Endothelial cell (in vitro differentiated cells): ENCODE measurements at places on chromosomes 1 and 21. TPM values are rescaled to one million over a fixed set of nuclear protein-coding genes. Genes with fewer than 3 reads are reported as not detected.

DNA sequence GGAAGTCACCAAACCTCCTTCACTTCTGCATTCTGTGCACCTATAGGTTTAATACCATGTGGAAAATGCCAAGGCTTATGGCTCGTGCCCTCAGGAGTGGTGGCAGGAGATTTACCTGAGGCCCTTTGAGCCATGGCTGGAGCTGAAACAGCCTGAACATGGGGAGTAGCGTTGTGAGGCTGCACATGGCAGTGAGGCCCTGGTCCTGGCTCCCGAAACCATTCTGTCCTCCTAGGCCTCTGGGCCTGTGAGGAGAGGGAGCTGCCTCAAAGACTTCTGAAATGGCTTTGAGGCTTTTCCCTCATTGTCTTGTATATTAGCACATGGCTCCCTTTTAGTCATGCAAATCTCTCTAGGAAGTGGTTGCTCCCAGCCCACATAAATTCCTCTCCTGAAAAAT is 20.6 kb downstream of the PTGFR start:
- peaks cover 6% of the 10 kb centered on the region for H3K4me1 ChIP-seq
- H3K27me3 ChIP-seq: peaks cover 3% of the 10 kb centered on the region
- no peak overlapping the region for H3K4me3 ChIP-seq
- H3K36me3 ChIP-seq: peaks cover 21% of the 10 kb centered on the region
- no peak for DNase-seq

- H3K27me3 ChIP-seq: peaks cover 5% of the 10 kb centered on the region
- no peak overlapping the region for H3K4me3 ChIP-seq
- no peak for DNase-seq
- no peak overlapping the region for H3K27ac ChIP-seq
- no peaks in the 10 kb centered on the region for H3K36me3 ChIP-seq
Measured at GRCh38 chr1:30518696-30519095, 204.7 kb downstream of the MATN1 start.

DNA sequence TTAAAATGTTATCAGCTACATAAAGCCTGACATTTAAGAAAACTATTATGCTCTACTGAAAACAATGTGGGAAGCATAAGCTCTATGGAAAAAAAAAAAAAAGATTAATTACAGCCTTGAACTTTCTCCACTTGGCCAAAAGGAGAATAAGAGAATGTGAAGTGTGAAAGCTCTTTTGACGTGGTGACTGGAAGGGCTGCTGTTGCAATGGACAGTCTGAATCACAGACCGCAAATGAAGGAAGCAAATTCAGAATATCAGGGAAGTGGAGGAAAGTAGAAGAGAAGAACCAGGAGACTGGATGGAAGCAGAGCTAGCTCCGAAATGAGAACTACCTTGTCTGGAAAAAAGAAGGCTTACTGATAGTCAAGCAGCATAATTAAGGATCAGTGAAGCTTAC is 106.8 kb downstream of the AK5 start:
- no peak for DNase-seq
- H3K36me3 ChIP-seq: no peaks in the 10 kb centered on the region
- no peaks in the 10 kb centered on the region for H3K27me3 ChIP-seq
- no peak overlapping the region for H3K4me3 ChIP-seq

DNA sequence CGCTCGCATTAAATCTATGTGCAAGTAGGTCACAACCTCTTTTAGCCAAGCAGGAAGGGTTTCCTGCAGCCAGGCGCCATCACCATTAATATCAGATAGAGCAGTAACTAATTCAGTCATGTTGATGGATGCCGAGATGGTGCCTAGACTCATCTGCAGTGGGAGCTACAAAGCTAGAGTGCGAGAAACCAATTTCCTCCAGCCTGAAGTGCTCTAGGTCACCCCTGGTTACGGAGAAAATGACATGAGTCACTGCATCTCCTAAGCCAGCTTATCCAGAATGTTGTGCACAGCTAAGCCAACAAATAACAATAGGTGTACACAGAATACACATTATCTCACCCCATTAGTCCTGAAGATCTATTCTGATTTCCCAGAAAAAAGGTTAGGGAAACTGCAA is 36.0 kb downstream of the OVAAL start:
- no peaks in the 10 kb centered on the region for H3K4me1 ChIP-seq
- peaks cover 5% of the 10 kb centered on the region for H3K27me3 ChIP-seq
- no peak overlapping the region for H3K27ac ChIP-seq
- H3K36me3 ChIP-seq: no peaks in the 10 kb centered on the region

DNA sequence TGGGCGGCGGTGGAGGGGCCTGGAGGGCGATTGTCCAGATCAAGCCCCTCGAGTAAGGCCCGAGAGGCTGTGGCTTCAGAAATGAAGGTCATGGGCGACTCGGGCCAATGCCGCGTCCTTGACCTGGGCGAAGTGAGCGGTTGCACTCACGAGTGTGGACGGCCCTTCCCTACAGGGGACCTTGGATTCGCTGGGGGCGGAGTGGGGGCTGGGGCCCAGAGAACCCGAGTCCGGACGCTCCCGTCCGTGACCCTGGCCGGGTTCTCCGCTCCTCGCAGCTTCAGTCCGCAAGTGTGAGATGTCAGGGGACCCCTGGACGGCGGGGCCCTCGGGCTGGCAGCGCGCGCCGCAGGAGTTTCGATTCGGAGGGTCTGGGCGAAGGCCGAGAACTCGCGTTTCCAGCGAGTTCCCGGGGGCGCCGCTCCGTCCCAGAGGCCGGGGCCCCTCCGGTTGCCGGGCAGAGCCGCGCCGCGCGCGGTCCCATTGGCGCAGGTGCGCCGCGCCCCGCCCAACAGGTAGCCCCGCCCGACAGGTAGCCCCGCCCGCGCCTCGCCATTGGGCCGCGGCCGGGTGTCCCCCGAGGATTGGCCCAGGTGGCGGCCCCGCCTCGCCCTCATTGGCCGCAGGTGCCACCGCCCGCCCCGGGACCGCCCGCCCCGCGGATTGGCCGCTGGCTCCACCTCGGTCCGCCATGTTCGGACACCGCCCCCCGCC is at the start of gene PRKCZ:
PRKCZ (plus strand) TSS at position 694 of the 714 bp plus-strand sequence. CDS start 220 bp downstream, outside the sequence.
- H3K4me1 ChIP-seq: peaks cover 7% of the 10 kb centered on the region
- no peaks in the 10 kb centered on the region for H3K36me3 ChIP-seq
- H3K4me3 ChIP-seq: peak within 1 kb of the TSS; percentile 89
- H3K27ac ChIP-seq: no peak within 1 kb of the TSS
- peaks cover 16% of the 10 kb centered on the region for H3K27me3 ChIP-seq

DNA sequence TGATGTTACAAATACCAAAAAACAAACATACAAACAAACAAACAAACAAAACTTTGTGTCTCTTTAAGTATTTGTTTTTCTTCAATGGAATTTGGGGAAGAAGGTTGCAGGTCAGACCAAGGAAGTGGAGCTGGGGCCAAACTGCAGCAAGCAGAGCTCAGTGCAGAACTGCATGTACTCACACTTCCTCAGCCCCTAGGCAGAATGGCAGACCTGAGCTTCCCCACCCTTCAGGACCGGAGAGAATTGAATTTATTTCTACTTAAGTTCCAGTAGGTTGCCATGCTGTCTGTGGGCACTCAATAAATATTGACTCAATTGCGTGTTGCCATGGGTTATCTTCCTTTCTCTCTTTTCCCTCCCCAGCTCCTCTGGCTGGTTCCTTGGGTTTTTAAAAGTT is 173.6 kb downstream of the PTGER3 start:
- DNase-seq: no peak
- no peaks in the 10 kb centered on the region for H3K27me3 ChIP-seq
- H3K36me3 ChIP-seq: no peaks in the 10 kb centered on the region
- no peak overlapping the region for H3K27ac ChIP-seq
- no peak overlapping the region for H3K4me3 ChIP-seq

- no peaks in the 10 kb centered on the region for H3K36me3 ChIP-seq
- H3K27ac ChIP-seq: no peak overlapping the region
- H3K4me3 ChIP-seq: no peak overlapping the region
- peak; percentile 92 for DNase-seq
- peaks cover 14% of the 10 kb centered on the region for H3K27me3 ChIP-seq
Measured at GRCh38 chr1:26363549-26364448, 8.8 kb downstream of the ZNF683 start.

GRCh38 chr1:219090607-219091006 is 83.1 kb upstream of the LYPLAL1 start:
- no peaks in the 10 kb centered on the region for H3K27me3 ChIP-seq
- peaks cover 6% of the 10 kb centered on the region for H3K4me1 ChIP-seq
- DNase-seq: no peak
- H3K36me3 ChIP-seq: no peaks in the 10 kb centered on the region
- H3K4me3 ChIP-seq: no peak overlapping the region

- H3K4me3 ChIP-seq: no peak overlapping the region
- peaks cover 3% of the 10 kb centered on the region for H3K36me3 ChIP-seq
- H3K27me3 ChIP-seq: no peaks in the 10 kb centered on the region
- no peak overlapping the region for H3K27ac ChIP-seq
- H3K4me1 ChIP-seq: peaks cover 4% of the 10 kb centered on the region
Measured at GRCh38 chr1:183517401-183517800, 45.1 kb downstream of the SMG7 start.

DNA sequence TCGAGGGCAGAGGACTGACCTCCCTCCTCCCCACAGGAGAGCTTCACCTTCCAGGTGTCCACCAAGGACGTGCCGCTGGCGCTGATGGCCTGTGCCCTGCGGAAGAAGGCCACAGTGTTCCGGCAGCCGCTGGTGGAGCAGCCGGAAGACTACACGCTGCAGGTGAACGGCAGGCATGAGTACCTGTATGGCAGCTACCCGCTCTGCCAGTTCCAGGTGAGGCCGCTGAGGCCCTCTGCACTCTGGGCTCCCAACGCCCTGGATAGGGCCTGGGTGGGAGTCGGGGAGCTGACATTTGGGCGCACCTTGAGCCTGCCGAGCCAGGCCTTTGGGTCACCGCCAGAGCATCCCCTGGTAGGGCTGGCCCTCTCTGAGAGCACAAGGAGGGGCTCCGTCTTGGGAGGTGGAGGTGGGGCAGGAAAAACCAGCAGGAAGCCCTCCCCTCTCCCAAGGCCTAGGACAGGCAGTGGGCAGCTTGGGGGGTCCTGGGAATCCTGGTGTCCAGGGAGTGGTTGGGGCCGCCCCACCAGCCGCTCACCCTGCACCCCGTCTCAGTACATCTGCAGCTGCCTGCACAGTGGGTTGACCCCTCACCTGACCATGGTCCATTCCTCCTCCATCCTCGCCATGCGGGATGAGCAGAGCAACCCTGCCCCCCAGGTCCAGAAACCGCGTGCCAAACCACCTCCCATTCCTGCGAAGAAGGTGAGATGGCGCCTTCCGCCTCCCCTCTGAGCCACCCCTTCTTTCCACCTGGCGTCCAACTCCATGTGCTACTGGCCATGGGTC is 65.1 kb downstream of the PIK3CD start:
- no peaks in the 10 kb centered on the region for H3K36me3 ChIP-seq
- H3K4me1 ChIP-seq: peaks cover 7% of the 10 kb centered on the region
- peaks cover 2% of the 10 kb centered on the region for H3K27me3 ChIP-seq
- no peak for DNase-seq
- H3K4me3 ChIP-seq: no peak overlapping the region
- H3K27ac ChIP-seq: no peak overlapping the region

DNA sequence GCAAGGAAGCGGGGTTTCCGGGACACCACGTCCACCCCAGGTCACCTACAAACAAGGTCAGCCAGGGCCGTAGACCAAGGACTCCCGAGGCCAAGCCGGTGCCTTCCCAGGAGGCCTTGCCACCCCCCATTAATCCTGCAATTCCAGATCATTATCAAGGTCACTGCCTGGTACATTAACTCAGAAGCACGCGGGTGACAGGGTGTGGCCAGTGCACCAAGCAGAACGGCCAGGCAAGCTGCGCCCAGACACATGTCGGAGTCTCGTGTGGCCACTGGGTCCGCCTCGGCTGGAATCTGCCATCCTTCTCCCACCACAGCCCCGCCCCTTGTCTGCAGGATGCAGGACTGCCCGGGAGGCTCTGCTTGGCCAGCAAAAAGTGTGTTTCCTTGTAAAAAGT is 144.7 kb downstream of the PRDM16 start:
- no peak for DNase-seq
- H3K27ac ChIP-seq: no peak overlapping the region
- no peaks in the 10 kb centered on the region for H3K4me1 ChIP-seq
- peaks cover 6% of the 10 kb centered on the region for H3K27me3 ChIP-seq
- no peaks in the 10 kb centered on the region for H3K36me3 ChIP-seq

- H3K27ac ChIP-seq: peak overlapping the region; percentile 83
- peaks cover 33% of the 10 kb centered on the region for H3K4me1 ChIP-seq
- H3K27me3 ChIP-seq: peaks cover 6% of the 10 kb centered on the region
- H3K4me3 ChIP-seq: peak overlapping the region; percentile 67
Measured at GRCh38 chr1:207962716-207963426, 51.9 kb upstream of the CD34 start.

GRCh38 chr1:150118716-150119115 is 31.0 kb upstream of the PLEKHO1 start:
- no peak for DNase-seq
- H3K36me3 ChIP-seq: peaks cover 13% of the 10 kb centered on the region
- H3K27ac ChIP-seq: no peak overlapping the region
- H3K4me1 ChIP-seq: peaks cover 2% of the 10 kb centered on the region
- no peak overlapping the region for H3K4me3 ChIP-seq
- H3K27me3 ChIP-seq: no peaks in the 10 kb centered on the region

GRCh38 chr1:26690157-26690556 is 5.7 kb upstream of the ARID1A start:
- no peak for DNase-seq
- peak overlapping the region; percentile 88 for H3K27ac ChIP-seq
- peaks cover 29% of the 10 kb centered on the region for H3K4me1 ChIP-seq
- H3K36me3 ChIP-seq: no peaks in the 10 kb centered on the region
- H3K4me3 ChIP-seq: no peak overlapping the region
- peaks cover 5% of the 10 kb centered on the region for H3K27me3 ChIP-seq

DNA sequence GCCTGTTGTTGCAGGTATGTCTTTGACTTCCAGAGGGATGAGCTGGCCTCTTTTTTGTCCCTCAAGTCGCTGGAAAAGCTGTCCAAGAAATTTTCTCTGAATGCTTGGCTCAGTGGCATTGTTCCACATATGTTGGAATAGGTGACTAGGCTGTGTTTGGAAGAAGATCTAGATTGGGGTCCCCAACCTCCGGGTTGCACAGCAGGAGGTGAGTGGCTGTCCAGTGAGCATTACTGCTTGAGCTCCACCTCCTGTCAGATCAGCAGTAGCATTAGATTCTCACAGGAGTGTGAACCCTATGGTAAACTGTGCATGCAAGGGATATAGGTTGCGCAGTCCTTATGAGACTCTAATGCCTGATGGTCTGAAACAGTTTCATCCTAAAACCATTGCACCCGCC is 18.1 kb downstream of the BACH1 start:
- DNase-seq: no peak
- H3K27ac ChIP-seq: no peak overlapping the region
- peaks cover 4% of the 10 kb centered on the region for H3K36me3 ChIP-seq
- H3K4me1 ChIP-seq: peaks cover 14% of the 10 kb centered on the region
- no peak overlapping the region for H3K4me3 ChIP-seq

GRCh38 chr1:24803987-24804530 is 58.8 kb downstream of the CLIC4 start:
- peak overlapping the region; percentile 74 for H3K27ac ChIP-seq
- peaks cover 40% of the 10 kb centered on the region for H3K4me1 ChIP-seq
- H3K27me3 ChIP-seq: peaks cover 2% of the 10 kb centered on the region
- no peak overlapping the region for H3K4me3 ChIP-seq
- peaks cover 5% of the 10 kb centered on the region for H3K36me3 ChIP-seq

Gene FAAH
- 2.7 TPM for total RNA-seq

Gene AUNIP
- 3.3 TPM for total RNA-seq

Gene LRRC39
- total RNA-seq: 0.64 TPM

Gene AGO4
- 26.6 TPM for total RNA-seq

Gene LORICRIN
- not detected for total RNA-seq

Gene CLIC4
- total RNA-seq: 109 TPM
